Stimulated activated CD4-positive, alpha-beta T cell treated with anti-CD3 and anti-CD28 coated beads, Interleukin-1b, Interleukin-23, amount 100 ng/mL, for 24 hours (primary cell): ENCODE measurements at places on chromosomes 5 and 9.

DNA sequence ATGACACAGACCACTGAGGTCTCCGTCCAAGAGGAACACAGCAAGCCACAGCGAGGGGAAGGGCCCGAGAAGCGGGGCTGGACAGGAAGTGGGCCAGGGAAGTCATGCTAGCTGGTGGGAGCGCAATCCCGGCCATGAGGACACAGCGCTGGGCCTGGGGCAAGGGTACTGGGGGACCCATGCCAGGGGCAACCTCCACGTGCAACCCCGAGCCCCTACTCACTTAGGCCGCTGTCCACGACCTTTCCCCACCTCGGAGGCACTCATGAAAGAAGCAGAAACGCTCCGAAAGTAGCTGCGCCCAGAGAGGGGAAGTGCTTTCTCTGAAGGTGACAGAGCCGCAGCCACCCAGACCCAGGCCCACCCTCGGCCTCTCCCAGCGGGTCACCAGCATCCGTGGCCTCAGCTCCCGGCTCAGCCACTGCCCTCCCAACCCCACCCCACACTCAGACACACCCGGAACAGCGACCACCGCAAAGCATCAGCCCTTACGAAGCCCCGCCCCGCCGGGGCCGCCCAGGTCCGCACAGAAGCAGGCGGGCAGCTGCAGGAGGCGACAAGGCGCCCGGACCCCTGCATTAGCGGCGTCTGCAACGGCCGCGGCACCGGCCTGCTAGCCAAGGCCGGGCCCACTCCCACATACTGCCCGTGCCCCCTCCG, 782 bp downstream of the BICD2 start:
- DNase-seq, result no peak

GRCh38 chr5:139980765-139981164, 62.3 kb downstream of the NRG2 start:
- no peak for DNase-seq

- DNase-seq, result no peak
These were observed 15.1 kb upstream of the PHF19 start for GRCh38 chr9:120891884-120892747.

DNA sequence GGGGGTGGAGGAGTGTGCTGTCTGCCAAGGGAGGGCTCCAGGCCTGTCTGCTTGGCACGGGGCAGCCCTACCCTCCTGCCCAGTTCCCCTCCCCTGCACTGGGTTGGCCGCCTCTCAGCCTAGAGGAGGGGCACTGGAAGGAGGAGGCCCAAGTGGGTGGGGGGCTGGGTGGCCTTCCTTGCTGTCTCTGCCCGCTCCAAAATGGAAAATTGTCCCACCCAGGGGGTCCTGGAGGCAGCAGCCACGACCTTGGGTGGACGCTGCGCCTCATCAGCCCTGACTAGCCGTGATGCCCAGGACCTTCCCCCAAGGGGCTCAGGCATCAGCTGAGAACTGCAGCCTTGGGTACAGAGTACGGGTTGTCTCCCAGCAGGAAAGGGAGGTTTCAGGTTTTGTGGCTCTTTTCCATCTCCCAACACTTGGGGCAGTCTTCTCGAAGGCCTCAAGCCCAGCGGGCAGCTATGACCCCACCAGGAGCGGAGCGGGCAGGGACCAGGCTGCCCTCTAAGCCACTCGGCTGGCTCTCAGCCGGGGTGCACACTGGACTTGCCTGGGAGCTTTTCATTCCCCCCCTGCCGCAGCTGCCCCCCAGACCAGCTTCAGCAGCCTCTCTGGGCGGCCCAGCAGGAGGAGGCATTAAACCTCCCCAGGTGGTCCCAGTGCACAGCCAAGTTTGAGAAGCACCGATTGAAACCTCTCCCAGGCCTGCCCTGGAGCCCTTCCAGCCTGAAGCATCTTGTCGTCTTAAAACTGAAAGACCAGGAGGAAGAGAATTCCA, 20.6 kb downstream of the NTNG2 start:
- DNase-seq, result no peak

DNA sequence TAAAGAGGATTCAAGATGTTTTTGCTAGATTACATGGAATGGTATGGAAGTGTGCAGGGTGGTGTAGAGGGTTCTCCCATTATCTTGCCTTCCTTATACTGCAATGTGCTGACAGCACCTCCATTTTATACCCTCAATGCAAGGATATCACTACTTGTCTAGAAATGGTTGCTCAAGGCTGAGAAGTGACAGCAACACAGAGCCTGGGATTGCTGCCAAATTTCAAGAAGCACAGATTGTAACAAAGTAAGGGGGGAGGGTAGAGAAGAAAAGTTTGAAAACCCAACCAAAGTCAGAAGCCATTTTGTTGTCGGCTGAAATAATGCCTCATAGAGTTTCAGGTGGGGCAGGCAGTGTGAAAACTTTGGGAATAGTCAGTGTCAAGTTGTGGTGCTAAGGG, 29.8 kb downstream of the PCDHAC2 start:
- no peak for DNase-seq

- no peak for DNase-seq
These were observed 203.4 kb upstream of the SEMA6A start for GRCh38 chr5:116778032-116778431.

- peak; percentile 1 for DNase-seq
These were observed 116.1 kb upstream of the ACTBL2 start for GRCh38 chr5:57598756-57599155.

DNA sequence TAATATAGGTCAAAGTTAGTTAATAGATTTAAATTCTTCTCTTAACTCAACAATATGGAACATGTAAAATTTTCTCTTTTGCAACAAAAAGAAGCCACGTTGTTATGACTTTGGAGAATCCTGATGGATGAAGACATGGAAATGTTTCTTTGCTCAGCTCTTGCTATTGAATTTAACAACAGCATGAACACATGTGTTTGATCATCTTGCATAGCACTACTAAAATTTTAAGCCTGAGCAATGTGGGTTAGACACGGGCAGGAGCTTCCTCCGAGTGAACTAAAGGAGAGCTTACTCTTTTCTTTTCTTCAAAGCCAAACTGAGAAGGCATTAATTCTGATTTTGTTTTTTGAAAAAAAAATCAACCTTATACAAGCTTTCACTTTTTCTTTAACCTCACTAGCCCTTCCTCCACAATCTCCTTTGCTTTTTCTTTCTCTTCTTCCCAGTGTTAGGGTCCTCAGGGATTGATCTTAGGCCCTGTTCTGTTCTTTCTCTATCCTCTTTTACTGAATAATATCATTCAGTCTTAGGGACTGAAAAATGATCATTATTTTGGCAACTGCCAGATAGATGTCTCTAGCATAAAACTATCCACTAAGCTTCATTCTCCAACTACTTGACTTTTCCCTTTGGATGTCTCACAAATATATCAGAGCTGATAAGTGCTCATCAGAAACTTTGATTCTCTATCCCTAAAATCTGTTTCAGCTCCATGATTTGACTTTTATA, 36.9 kb downstream of the ADAMTS19 start:
- no peak for DNase-seq
